ENCODE measurements at places on chromosomes 12 and 14.
A peak's percentile ranks its signal among the peaks of the same experiment; 100 is the strongest.

DNA sequence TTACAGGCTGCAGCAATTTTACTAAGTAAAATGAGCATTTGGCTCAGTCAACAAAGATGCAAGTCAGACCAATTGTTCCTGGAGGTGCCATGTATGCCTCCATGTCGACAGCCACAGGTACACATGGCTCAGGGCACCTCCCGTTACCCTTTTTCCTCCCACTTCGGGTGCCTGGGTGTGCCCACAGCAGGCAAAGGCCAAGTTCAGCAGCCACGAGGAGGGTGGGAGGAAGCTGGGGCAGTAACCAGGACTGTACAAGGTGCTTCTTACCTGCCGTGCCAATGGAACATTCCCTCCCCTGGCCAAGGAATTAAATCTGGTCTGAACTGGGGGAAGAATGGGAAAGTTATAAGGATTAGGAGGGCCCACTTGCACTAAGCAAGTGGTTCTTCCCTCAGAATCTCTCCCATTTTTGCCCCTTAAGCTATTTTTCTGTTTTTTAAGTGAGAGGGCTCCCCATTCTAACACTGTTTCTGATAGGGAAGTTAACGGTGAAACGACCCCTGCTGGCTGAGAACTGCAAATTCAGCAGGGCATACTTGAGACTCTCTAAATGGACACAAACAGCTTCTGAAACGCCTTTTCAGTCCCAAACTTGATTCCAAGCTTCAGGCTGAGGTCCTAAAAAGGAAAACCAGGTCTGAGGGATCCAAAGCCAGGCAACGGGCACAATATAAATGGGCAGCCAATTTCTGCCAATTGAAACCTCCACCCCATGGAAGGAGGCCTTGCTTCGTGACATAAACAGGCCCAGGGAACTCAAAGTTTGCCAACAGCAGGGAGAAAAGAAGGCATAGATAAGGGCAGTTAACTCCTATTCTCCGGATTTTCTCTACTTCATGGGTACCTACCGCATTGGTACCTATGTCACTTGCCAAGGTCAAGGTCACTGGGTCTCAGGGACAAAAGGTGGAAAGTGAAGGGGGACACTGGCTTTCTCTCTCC, 24.8 kb downstream of the CLECL1 start:
- peak; percentile 86 for DNase-seq

- no peak for DNase-seq
Observed at GRCh38 chr12:49846032-49846431, 3.1 kb upstream of the BCDIN3D start.

- no peak for DNase-seq
Observed at GRCh38 chr14:97264516-97265230, 467.5 kb downstream of the VRK1 start.

DNA sequence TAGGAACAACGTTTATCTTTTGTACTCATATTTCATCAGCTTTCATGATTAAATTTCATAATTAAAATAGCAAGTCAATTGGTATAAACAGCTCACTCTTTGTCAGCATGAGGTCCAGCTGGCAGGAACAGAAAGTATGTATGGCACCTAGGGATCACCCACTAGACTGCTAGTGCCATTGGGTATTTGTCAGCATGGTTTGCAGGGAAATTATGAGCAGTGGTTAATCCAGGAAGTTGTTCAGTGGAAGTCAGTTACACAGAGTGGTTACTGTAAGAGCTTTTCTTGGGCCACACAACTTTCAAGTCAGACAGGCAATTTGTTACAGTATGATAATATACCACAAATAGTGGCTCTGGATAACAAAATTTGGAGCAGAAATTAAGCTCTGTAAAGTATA, 340.3 kb upstream of the RGS6 start:
- DNase-seq = peak; percentile 62

GRCh38 chr12:120586206-120586605, 5.0 kb upstream of the POP5 start:
- DNase-seq = no peak

GRCh38 chr14:28243600-28243999, 523.0 kb upstream of the FOXG1 start:
- no peak for DNase-seq

DNA sequence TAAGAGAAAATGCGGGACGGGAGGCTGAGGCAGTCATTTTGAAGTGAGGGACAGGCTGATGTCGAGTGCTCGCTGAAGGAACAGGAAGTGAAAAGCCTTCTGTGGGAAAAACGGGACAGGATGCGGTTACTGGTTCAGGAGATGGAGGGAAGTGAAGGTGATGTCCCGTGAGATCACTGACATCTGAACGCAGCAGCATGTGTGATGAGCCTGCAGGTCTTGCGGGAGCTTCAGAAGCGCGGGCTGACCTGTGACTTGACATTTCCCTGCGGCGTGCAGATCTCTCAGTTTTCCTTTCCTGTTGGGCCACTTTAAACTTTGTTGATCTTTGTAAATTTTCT, 77.8 kb downstream of the DDX51 start:
- peak; percentile 81 for DNase-seq

DNA sequence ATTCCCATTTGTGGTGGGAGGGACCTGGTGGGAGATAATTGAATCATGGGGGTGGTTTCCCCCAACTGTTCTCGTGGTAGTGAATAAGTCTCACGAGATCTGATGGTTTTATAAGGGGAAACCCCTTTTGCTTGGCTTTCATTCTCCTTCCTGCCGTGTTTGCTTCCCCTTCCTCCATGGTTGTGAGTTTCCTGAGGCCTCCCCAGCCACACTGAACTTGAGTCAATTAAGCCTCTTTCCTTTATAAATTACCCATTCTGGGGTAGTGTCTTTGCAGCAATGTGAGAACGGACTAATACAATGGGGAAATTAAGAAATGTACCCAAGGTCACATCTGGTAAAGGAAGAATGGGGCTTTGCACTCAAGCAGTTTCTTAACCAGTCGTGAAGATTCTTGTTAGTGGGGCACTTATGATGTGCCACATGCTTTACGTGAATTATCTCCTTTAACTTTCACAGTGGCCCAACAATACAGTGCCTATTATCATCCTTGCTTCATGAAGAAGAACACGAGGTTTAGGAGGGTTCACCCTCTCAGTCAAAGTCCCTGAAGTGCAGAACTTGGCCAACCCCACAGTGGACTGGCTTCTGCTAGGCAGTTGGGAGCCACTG, 234.3 kb downstream of the EFCAB11 start:
- DNase-seq = peak; percentile 59

Data from activated naive CD4-positive, alpha-beta T cell treated with anti-CD3 and anti-CD28 coated beads for 36 hours (primary cell).